Hematopoietic multipotent progenitor cell (in vitro differentiated cells): ENCODE measurements at places on chromosomes 3 and 15. TPM values are rescaled to one million over a fixed set of nuclear protein-coding genes. Genes with fewer than 3 reads are reported as not detected.

Gene PCBP4
- 4.0 TPM for total RNA-seq

Gene RBP2
- not detected for total RNA-seq

Gene P2RY13
- 0.81 TPM for total RNA-seq

Gene SERPINI1
- total RNA-seq = 3.2 TPM

Gene UROC1
- under 0.01 TPM for total RNA-seq

Gene GOLGA6L7
- not detected for total RNA-seq

Gene NANOGP8
- 0.27 TPM for total RNA-seq

Gene KNSTRN
- 4.3 TPM for total RNA-seq

Gene PLCH1
- 1.1 TPM for total RNA-seq

Gene ZBTB20
- total RNA-seq = 78.4 TPM

Gene SCN5A
- 0.27 TPM for total RNA-seq

Gene RETNLB
- not detected for total RNA-seq

Gene MORC1
- under 0.01 TPM for total RNA-seq

Gene SAMD7
- total RNA-seq = not detected

Gene ZMYND10
- 3.8 TPM for total RNA-seq
